Stimulated activated CD8-positive, alpha-beta memory T cell treated with anti-CD3 and anti-CD28 coated beads, Interleukin-2, amount 100 ng/mL, for 48 hours (primary cell): ENCODE measurements at places on chromosomes 7 and 10.

DNA sequence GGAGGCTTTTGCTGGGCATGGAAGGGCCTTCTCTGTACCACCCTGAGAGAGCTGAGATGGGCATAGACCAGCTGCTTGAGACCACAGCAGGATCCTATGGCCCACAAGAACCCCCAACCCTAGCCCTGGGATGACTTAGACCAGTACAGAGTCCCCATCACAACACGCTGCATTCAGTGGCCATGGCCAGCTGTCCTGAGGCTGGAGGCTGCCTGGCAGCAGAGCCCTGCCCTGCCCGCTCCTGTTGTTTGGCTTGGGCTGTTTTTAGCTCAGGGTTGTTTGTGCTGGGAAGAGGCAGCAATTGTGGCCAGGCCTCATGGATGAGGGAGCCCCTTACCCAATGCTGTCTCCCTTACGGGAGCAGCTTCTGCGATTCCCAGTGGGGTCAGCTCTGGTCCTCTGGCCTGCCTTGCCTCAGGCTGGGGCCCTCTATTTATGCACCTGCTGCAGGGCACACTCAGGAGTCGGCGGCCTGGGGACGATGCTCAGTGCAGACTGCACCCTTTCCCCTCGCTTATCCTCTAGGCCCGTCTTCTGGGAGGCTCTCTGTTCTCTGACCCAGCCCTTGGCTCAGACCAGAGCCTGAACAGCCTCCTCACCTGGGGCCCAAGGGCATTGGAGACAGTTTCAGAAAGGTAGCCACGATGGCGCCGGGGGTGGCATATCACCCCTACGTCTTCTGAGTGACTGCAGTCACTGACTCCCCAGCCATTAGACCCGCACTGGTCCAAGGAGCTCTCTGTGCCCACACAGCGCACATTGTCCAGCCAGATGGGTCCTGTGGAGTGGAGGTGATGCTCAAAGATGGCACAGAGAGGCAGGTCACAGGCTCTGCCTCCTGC, 6.3 kb downstream of the LOXL4 start:
- no peak for DNase-seq

DNA sequence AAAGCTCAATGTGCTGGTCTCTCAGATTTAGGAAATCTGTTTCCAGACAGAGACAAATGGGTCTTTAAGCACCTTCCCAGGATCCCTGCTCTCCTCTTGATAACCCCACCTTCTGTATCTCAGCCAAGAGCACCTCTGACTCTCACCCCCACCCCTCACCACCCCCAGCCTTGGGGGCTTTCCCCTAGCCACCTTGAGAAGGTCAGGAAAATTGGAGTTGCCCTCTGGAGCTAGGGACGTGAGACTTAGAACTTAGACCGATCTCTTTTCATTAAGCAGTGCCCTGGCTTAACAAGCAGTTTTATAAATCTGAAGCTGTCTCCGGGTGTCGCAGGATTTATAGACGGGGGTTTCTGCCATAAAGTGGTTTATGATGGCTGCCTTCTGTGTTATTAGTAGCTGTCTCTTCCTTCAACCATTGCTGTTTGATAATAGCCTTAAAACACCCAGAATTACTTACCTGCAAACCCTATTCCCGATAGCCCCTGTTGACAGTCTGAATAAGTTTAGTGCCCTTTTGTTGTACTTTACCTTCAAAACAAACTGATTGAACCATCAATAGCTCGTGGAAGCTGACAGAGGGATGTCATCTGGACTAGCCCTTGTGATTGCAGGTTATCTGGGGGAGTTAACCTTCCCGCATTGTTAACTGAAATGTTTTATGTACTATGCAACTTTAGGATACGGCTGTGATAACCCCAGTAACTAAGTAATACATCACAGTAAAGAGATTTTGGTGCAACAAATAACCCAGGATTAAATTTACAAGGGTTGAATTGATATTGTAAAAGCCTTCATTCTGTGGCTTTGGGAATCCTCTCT, 621.5 kb downstream of the LRMDA start:
- no peak for DNase-seq

- no peak for DNase-seq
Observed at GRCh38 chr7:10475940-10476641, 497.6 kb upstream of the PHF14 start.

- DNase-seq: no peak
Observed at GRCh38 chr7:24908727-24909126, 71.3 kb downstream of the OSBPL3 start.

- no peak for DNase-seq
Observed at GRCh38 chr7:106504645-106505044, 156.3 kb downstream of the CCDC71L start.

GRCh38 chr7:116524609-116525297, at the start of gene CAV1:
TSS of gene CAV1 (plus strand) at chr7:116525036. CDS start at chr7:116525063, 27 bp downstream.
- no peak for DNase-seq

- no peak for DNase-seq
Observed at GRCh38 chr10:1297566-1298301, 241.5 kb downstream of the WDR37 start.

DNA sequence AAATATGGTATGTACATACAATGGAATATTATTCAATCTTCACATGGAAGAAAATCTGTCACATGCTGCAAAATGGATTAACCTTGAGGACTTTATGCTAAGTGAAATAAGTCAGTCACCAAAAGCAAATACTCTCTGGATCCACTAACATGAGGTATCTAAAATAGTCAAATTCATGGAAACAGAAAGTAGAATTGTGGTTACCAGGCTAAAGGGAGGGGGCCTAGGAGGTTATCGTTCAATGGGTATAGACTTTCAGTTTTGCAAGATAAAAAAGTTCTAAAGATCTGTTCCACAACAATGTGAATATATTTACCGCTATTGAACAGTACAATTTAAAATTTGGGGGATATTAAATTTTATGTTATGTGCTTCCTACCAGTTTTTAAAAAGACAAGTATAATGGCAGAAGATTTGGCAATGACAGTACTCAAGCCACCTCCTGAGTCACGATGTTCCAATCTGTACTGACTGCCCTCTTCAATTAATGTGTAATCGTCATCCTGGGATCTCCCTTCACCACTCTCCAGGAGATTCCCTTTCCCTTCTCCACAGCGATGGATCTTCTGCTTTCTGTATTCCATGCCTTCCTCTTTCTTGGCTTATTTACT, 32.3 kb upstream of the IL6 start:
- no peak for DNase-seq

GRCh38 chr7:116730097-116731022, 58.4 kb downstream of the MET start:
- DNase-seq: no peak

- no peak for DNase-seq
Observed at GRCh38 chr7:107594961-107595737, 15.1 kb downstream of the BCAP29 start.

DNA sequence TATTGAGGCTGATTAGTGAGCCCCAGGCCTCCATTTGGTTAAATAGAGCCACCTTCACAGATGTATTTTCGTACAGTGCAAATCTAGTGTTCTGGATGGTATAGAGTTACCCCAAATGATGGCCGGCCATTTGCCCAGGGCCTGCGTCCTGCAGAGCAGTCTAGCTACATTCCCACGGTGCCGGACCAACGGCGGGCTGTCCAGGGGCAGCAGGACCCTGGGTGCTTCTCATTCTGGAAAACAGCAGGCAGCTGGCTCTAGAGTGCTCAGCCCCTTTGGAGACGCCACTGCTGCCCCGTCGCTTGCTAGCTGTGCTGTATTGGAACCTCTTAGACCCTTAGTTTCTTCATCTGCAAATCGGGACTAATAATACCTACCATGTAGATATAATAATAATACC, 149.1 kb downstream of the RGS10 start:
- no peak for DNase-seq

DNA sequence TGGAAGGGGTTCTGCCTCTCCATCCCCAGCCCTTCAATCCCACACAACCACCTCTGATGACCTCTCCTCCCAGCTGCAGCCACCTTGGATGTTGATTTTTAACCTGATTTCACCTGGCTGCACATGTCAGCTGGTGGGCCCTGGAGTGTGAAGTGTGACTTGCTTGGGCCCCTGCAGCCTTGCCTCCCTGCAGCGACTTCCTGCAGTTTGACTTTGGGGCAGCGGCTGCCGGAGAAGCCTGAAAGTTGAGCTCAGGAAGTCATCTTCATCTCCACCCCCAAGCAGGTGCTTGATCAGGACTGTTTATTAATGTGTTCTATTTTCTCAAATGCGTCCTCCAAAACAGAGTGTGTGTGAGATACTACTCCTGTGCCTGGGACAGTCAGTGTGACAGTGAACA, 675.2 kb upstream of the GALNT17 start:
- no peak for DNase-seq

GRCh38 chr10:108736111-108736510, 1187.2 kb downstream of the XPNPEP1 start:
- DNase-seq: no peak

- no peak for DNase-seq
Observed at GRCh38 chr10:131872011-131872826, 28.6 kb upstream of the PPP2R2D start.

DNA sequence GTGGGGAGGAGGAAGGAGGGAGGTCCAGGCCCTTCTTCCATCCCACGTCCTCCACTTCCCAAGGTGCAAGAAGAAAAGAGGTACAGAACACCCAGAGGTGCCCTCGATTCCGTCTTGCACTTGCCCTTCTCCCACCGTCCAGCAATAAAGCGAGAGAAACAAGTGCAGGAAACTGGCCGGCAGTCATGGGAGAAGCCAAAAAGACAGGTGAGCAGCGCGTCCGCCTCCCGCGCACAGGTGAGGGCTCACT, 1.3 kb downstream of the C10orf95 start:
- no peak for DNase-seq
